ENCODE measurements at places on chromosomes 1 and 21.
A peak's percentile ranks its signal among the peaks of the same experiment; 100 is the strongest.

- no peak for DNase-seq
Observed at GRCh38 chr1:34645109-34645688, 109.6 kb upstream of the GJB5 start.

DNA sequence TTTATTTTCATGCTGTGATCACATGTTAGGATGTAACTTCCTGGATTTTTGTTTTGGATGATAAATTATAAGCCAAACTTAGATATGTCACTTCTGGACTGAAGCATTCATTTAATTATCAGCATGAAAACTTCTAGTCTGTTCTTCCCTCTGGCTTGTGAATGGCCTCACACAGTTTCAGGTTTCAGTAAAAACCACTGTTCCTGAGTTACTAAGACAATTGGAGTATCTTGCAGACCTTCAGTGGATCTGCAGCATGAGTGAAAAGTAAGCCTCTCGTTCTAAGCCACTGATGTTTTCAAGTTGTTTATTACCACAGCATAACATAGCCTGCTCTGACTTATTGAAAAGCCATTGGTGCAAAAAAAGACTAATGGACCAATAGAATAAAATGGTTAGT, 55.3 kb upstream of the RGS21 start:
- no peak for DNase-seq

- DNase-seq, result peak; percentile 9
Observed at GRCh38 chr1:211828584-211829342, 1.8 kb downstream of the LPGAT1 start.

DNA sequence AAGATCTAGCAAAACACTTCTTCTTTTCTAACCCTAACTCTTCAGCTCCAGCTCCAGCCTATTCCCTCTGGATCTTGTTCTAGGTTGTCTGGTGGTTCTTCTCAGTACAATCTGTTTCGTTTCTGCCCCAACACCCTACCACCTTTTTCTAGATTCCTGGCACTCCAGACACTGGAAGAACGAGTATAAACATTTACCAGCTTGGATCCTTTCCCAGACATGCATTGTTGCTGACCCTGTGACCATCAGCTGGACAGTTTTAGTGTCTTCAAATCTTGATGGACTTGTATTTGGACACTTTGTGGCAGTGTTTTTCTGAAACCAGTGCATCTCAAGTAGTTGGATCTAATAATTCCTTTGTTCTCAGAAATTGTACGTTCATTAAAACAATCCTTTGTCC, 30.6 kb upstream of the CACNA1E start:
- no peak for DNase-seq

DNA sequence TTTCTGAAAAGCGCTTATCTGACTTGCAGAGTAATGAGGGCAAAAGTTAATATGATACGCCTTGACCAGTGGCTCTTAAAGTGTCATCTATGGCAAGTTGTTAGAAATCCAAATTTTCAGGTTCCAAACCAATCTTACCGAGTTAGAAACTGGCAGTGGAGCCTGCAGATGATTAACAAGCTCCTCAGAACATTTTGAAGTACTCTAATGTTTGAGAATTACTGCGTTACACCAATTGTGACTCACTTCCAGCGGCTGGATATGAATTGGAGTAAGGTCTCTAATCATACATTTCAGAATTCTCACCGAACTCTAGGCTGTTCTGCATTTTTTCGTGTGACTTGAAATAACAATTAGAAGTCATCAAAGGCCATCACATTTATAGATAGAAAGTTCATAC, 73.5 kb upstream of the TMPRSS15 start:
- no peak for DNase-seq

DNA sequence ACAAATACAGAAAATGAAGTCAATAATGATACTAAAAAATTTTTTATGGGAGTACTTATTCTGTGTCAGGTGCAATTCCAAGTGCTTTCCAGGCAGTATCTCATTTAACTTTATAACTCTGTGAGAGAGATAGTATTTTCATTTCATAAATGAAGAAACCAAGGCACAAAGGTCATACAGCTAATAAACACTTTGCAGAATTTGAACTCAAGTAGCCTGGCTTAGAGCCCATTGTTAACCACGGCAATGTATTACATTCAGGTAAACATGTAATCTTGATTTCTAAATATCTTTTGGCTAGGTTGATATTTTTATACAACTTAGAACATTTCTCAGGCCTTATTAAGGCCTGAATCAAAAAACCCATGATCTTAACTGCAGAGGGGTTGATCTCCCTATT, 28.9 kb upstream of the PKN2 start:
- no peak for DNase-seq

DNA sequence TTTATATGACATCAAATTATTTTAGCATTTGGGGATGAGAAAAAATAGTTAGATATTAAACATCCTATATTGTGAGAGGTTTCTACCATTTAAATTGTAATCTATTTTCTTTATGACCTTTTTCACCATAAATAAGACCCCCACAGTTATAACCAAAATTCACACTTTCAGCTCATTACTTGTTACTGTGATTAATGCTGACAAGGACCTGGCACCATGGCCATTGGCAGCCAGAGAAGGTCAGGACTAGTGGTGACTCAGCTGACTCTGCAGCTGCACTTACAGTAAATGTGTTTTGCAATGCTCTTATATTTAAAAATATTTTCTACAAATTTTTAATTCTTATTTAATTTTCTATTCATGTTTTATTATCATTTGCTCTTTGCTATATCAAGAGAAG, 133.3 kb upstream of the C1orf105 start:
- peak; percentile 75 for DNase-seq

GRCh38 chr21:45138199-45139002, 64.0 kb downstream of the ADARB1 start:
- peak; percentile 76 for DNase-seq

DNA sequence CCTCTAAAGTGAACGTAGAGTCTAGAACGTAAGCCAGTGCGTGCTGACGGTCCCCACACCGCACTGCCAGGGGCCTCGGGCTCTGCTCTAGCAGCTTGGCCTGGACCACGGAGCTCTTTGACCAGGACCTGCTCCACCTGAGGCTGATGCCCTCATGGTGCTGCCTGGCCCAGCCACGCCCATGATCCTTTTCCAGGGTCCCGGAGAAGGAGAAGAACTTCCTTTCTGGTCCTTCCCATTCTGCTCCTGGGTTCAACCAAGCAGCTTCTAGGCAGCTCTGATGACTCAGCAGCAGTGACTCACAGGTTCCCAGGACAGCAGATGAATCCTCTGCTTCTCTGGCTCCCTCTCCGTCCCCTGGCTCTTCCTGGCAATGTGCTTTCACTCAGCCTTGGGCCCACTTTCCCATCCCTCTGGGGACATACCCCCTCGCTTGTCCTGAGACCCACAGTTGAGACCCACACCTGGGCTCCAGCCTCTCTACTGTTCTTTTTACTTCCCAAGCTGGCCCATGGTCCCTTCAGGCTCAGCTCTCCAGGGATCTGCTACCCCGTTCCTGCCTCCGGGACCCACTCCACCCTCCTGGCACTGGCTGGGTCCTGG, 246.3 kb upstream of the RAB4A start:
- peak; percentile 68 for DNase-seq

DNA sequence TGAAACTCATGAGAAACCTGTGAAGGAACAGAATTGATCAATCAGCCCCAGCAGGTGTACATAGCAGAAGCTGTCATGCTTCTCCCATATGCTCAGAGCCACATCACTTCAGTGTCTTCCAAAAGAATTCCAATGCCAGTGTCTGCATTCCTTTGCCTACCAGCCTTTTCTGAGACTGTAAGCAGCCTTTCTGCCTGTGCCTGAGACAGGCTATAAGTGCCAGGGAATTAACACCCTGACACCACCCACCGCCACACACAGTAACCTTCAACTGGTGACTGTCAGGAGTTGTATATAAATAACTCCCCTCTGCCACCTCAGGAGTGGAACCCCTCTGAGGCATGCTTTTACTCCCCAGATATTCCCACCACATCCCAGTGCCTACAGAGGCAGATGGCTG, 38.1 kb upstream of the SLAMF9 start:
- no peak for DNase-seq

All from lung microvascular endothelial cell (primary cell).